ENCODE measurements at places on chromosomes 1 and 21.
A peak's percentile ranks its signal among the peaks of the same experiment; 100 is the strongest.

DNA sequence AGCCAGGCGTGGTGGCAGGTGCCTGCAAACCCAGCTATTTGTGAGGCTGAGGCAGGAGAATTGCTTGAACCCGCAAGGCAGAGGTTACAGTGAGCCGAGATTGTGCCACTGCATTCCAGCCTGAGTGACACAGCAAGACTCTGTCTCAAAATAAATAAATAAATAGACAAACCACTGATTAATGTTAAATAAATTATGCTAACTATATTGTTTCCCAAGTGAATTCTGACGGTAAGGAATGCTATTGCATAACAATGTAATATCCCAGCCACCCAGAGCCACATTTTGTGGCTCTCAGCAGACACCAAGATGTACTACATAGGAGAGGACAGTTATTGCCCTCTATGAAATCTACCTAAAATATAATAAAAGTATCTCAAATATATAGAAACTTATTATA lies 55.4 kb downstream of the LPGAT1 start:
- no peak for DNase-seq

DNA sequence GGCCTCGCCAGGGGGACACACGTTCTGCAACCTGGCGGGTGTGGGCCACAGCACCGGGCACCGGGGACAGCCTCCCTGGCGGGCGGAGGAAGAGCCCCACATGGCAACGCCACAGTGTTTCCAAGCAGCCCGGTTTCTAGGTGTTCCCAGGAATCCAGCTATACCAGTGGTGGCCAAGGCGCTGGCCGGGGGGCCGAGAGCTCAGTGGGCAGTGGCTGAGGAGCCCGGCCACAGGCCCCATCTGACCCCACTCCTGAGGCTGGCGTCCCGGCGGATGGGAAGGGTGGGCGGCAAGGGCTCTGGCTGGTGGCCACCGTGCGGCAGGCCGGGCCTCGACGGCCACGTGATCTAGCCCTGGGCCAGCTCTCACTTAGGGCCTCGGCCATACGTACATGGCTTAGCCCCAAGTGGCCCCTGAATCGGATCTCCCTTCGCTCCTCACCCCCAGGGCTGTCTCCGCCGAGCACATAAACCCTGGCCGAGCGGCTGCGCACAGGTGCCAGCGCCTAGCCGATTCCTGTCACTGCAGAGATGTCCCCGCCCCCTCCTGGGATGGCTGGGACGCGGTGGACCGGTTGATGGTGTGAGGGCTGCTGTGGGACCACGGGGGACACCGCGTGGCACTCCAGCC lies 68.7 kb downstream of the MORN1 start:
- no peak for DNase-seq

DNA sequence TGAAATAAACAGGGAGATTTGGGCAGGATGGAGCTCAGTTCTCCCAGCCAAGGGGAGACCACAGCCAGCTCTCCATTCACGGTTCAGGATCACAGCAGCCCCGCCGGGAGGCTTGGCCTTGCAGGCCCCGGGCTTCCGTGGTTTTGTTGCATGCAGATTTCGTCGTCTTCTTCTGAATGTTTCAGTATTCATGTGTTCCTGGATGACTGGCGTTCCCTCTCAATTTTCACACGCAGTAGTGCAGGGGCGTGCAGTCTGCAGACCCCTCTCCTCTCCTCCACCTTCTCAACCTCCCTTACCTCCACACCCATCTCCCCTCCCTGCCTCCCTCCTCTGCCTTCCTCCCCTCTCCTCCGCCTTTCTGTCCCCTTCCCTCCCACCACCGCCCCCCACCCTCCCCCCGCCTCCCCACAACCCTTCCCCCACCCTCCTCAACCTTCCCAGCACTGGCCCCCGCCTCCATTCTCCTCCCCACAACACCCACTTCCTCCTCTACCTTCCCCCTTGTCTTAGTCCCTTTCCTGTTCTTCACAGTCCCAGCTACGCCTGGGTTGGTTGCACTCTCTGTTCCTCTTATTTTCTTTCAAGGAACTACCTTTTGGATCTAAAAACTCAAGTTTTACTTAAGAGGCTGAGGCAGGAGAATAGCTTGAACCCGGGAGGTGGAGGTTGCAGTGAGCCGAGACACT lies 8.4 kb upstream of the SLC19A1 start:
- no peak for DNase-seq

- no peak for DNase-seq
Measured at GRCh38 chr1:118147522-118147921, 37.5 kb downstream of the SPAG17 start.

GRCh38 chr1:165856606-165857005 lies 29.2 kb downstream of the UCK2 start:
- no peak for DNase-seq

- DNase-seq, result no peak
Measured at GRCh38 chr1:161099090-161099802, 1.1 kb downstream of the KLHDC9 start.

DNA sequence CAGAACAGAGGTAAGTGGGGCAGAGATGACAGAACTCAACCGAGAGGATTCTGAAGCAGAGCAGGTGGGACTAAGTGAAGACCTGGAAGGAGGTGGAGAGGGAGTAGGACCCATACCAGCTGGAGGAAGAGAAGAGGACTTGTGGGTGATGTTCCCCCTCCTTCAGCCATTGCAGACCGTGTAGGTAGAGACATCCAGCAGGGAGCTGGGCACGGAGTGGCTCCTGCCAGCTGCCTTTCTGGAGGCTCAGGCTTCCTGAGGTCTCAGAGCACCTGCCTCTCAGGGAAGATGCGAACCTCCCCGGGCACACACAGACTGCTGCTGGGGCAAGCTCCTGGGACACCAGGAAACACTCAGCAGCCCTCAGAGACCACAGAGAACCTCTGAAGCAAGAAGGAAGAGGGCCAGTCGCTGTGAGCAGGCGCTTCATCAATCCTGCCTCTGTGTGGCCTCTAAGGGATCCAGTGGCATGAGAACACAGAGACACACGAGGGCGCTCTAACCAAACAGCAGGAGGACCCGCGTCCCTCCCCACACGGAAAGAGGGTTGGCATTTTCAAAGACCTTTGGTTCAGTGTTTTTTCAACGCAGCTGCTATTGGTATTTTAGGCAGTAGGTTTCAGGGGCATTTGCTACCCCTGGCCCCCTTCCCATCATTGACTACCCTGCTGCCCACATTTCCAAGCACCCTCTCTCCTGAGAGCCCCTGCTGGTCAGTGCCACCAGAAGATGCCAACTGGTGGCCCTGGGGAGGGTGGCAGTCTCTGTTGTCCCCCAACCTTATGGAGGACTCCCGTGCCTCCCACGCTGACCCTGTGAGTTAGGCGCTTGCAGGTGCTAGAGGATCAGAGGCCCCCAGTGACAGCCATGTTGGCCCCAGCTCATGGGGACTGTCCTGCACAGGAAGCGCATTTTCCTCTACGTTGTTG lies 89.6 kb upstream of the EDN2 start:
- peak; percentile 68 for DNase-seq

GRCh38 chr21:43340491-43341377 lies 86.2 kb downstream of the SIK1 start:
- no peak for DNase-seq
